ENCODE measurements at places on chromosomes 11 and 22.

DNA sequence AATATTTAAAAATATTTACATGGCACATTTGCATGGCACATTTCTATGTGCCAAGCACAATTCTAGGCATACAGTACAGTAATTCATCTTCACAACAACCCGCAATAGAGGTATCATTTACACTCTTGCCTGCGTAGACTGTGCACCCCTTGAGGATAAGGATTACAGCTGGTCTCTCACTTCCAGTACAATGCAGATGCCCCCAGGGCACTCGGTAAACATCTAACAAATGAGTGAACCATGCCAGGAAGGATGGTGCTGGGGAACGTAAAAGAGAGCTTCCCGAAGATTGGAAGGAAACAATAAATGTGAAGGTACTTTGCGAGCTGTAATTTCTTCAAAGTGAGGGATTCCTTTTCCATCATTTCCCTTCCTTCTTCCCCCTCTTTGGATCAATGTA is 1.3 kb downstream of the PRPF19 start:
- H3K27ac ChIP-seq = peak overlapping the region; percentile 70
- peaks cover 23% of the 10 kb centered on the region for H3K27me3 ChIP-seq
- no peak for DNase-seq
- peaks cover 24% of the 10 kb centered on the region for H3K4me1 ChIP-seq
- peaks cover 3% of the 10 kb centered on the region for H3K36me3 ChIP-seq

GRCh38 chr11:122807731-122808477 is 30.4 kb upstream of the CRTAM start:
- peaks cover 40% of the 10 kb centered on the region for H3K4me1 ChIP-seq
- DNase-seq = no peak
- no peak overlapping the region for H3K4me3 ChIP-seq
- H3K27me3 ChIP-seq = no peaks in the 10 kb centered on the region
- H3K36me3 ChIP-seq = peaks cover 3% of the 10 kb centered on the region
- peak overlapping the region; percentile 76 for H3K27ac ChIP-seq

DNA sequence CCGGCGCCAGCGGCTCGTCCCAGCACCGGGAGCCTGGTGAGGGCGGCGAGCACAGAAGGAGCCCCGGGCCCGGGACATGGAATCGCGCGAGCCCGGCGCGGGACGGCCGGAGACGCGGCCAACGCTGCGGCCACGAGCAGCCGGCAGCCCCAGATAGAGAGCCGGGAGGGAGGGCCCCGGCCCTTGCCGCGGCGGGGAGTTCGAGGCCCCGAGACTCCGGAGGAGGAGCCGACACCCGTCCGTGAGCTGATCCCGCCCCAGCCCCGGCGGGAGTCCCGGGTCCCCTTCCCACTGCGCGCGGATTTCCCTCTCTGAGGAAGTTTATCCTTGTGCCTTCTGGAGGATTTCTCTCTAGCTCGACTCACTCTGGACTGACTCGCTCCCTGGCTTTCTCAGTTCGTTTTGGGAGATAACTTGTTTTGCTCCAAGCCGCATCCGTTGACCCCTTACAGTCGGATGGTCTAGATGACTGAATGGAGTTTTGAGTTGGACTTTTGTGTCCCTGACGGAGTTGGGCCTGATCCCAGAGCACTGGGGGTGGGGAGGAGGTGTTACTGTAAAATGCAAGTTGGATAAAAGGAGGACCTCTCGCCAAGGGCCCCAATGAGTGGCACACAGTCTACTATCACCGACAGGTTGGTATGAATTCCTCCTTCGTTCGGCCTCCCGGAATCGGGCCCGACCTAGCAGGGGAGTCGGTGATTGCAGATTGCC is 585 bp downstream of the ARHGEF12 start:
- H3K36me3 ChIP-seq = no peaks in the 10 kb centered on the region
- H3K4me1 ChIP-seq = peaks cover 43% of the 10 kb centered on the region
- peak overlapping the region; percentile 98 for H3K27ac ChIP-seq
- no peaks in the 10 kb centered on the region for H3K27me3 ChIP-seq
- no peak for DNase-seq

DNA sequence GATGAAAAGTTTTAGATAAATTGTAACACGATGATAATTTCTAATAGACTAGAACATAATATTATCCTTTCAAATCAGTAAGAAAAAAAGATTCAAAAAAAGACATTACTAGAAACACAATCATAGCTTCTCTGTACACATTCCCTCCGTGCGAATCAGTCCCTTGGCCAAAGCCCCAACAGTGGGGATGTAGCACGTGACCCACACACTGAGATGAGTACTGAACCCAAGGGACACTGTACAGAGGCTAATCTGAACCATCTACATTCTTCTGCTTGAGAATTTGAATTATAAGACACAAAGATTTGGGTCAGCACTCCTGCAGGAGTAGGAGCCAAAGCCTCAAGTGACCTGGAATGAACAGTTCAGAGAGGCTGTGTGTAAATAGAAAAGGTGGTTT is 353.7 kb downstream of the INSC start:
- H3K36me3 ChIP-seq = no peaks in the 10 kb centered on the region
- no peak overlapping the region for H3K4me3 ChIP-seq
- peaks cover 6% of the 10 kb centered on the region for H3K4me1 ChIP-seq

GRCh38 chr11:14021738-14022137 is 59.2 kb downstream of the SPON1 start:
- no peak overlapping the region for H3K4me3 ChIP-seq
- H3K27me3 ChIP-seq = peaks cover 9% of the 10 kb centered on the region
- no peak overlapping the region for H3K27ac ChIP-seq

GRCh38 chr11:38219636-38220035 is 1621.6 kb upstream of the RAG2 start:
- no peaks in the 10 kb centered on the region for H3K27me3 ChIP-seq
- H3K27ac ChIP-seq = no peak overlapping the region
- no peaks in the 10 kb centered on the region for H3K4me1 ChIP-seq

DNA sequence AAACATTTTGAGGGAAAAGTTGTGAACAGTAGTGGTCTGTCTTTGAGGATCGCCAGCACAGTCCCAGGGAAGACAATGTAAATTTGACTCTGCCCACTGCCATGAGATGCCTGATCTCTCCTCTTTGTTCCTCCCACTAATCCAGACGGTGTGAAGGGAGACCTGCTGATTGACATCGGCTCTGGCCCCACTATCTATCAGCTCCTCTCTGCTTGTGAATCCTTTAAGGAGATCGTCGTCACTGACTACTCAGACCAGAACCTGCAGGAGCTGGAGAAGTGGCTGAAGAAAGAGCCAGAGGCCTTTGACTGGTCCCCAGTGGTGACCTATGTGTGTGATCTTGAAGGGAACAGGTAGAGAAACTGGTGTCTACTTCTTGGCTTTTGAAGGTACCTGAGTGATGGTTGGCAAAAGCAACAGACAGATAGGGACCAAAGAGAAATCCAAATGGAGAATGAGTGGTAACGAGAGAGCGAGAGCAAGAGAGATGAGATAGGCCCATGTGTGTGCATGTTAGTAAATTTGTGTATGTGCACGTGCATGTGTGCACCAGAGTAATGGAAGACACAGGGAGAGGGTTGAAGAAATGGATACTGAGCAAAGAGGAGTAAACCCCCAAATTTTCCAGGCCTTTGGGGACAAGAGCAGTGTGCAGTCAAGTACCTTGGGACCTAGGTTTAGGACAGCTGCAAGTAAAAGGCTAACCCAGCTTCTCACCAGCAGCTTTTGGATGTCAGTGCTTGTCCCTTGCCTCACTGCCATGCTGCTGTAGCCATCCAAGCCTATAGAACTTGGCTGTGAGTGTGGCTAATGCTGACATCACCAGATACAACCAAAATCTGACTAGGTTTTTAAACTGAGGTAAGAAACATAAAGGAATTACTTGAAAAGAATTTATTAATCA is 1.9 kb downstream of the NNMT start:
- no peaks in the 10 kb centered on the region for H3K27me3 ChIP-seq
- H3K4me1 ChIP-seq = peaks cover 20% of the 10 kb centered on the region
- peaks cover 5% of the 10 kb centered on the region for H3K36me3 ChIP-seq
- H3K4me3 ChIP-seq = no peak overlapping the region

DNA sequence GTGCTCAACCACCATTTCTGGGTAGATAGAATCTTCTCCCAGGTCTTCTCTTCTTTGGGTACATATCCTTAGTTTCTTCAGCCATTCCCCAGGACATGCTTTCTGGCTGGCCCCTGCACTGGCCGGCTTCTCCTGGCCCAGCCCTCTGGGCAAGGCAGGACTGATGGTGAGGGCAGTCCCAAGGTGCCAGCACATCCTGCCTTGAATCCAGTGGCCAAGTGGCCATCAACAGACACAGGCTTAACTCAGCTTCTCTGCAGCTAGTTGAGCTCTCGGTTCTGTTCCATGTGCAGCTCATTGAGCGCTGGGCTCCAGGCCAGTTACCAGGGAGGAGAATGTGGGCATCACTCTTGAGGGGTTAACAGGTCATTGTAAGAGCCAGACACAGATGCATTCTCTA is 17.6 kb downstream of the SMIM38 start:
- H3K4me3 ChIP-seq = no peak overlapping the region
- no peaks in the 10 kb centered on the region for H3K27me3 ChIP-seq
- no peaks in the 10 kb centered on the region for H3K4me1 ChIP-seq
- H3K36me3 ChIP-seq = no peaks in the 10 kb centered on the region
- DNase-seq = no peak

DNA sequence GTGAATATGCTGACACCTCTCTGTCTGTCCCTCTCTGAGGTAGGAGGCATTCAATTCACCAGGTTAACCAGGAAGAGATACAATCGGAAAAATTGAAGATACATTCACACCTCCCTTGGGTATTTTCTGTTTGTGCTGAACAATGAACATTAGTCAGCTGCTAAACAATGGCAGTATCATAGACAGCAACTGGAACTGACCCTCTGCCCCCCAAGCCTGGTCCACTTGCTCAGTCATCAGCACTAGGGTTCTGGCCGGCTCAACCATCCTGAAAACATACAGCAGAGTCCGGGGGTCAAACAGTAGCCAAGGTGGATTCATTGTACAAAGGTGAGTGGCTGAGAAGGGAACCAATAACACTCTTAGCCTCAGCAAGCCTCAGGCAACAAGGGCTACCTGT is 4.0 kb downstream of the NECTIN1 start:
- no peak for DNase-seq
- H3K4me3 ChIP-seq = no peak overlapping the region
- no peak overlapping the region for H3K27ac ChIP-seq
- peaks cover 3% of the 10 kb centered on the region for H3K36me3 ChIP-seq

DNA sequence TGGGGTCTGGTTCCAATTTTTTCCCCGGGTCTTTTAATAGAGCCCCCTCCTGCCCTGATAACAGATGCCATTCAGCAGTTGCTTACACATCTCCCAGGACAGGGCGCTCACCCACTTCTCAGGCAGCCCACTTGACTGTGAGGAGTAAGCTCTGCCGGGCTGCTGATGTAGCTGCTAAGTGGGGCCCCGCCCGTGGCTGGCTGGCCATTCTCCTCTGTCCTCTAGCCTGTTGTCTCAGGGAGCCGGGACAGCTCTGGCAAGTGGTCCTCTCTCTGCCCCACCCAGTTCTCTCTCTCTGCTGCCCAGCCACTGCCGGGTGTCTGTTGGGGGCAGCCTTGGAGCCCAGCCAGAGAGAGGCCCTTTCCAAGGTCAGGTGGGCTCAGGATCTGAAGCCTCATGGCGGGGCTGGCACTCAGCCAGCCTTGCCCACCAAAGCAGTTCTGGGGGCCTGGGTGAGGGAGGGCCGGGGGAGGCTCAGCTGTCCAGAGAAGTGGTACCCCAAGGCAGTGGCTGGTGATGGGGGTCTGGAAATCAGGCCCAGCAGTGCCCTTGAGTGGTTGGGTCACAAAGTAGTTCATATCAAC is 8.9 kb downstream of the KCNJ4 start:
- H3K4me3 ChIP-seq = no peak overlapping the region
- no peaks in the 10 kb centered on the region for H3K36me3 ChIP-seq
- peaks cover 14% of the 10 kb centered on the region for H3K27me3 ChIP-seq
- DNase-seq = no peak
- peaks cover 13% of the 10 kb centered on the region for H3K4me1 ChIP-seq
- no peak overlapping the region for H3K27ac ChIP-seq

DNA sequence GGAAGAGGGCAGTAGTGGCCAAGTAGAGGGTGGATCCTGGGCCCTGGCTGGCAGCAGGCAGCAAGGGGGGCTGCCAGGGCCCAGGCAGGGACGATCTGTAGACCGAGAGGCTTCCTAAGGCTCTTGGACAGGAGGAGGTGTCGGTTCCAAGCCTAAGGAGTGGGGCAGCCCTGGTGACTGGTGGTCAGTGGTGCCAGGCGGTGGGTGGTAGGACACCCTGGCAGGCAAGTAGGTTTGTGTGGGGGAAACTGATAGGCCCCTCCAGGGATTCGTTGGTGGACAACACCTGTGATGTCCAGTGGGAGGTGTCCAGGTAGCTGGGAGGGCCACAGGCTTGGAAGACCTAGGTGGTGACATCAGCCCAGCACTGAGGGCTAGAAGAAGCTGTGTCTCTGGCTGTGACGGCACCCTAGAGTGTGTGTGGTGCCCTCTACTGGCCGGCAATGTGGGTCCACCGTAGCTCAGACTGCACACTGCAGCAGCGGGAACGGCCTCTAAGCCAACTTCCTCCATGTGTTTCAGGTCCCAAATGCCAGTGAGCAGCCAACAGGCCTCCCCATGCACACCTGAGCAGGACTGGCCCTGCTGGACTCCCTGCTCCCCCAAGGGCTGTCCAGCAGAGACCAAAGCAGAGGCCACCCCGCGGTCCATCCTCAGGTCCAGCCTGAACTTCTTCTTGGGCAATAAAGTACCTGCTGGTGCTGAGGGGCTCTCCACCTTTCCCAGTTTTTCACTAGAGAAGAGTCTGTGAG is 9.4 kb upstream of the SAMM50 start:
- no peak overlapping the region for H3K27ac ChIP-seq
- H3K36me3 ChIP-seq = peaks cover 23% of the 10 kb centered on the region

- peaks cover 2% of the 10 kb centered on the region for H3K36me3 ChIP-seq
- H3K4me3 ChIP-seq = no peak overlapping the region
- no peak overlapping the region for H3K27ac ChIP-seq
- peaks cover 15% of the 10 kb centered on the region for H3K4me1 ChIP-seq
- no peak for DNase-seq
- H3K27me3 ChIP-seq = peaks cover 3% of the 10 kb centered on the region
These were observed 2.4 kb upstream of the MFNG start for GRCh38 chr22:37488337-37489135.

- no peaks in the 10 kb centered on the region for H3K27me3 ChIP-seq
- DNase-seq = no peak
- no peaks in the 10 kb centered on the region for H3K36me3 ChIP-seq
- H3K27ac ChIP-seq = no peak overlapping the region
- no peak overlapping the region for H3K4me3 ChIP-seq
- peaks cover 25% of the 10 kb centered on the region for H3K4me1 ChIP-seq
These were observed 16.2 kb upstream of the ME3 start for GRCh38 chr11:86688398-86689179.

DNA sequence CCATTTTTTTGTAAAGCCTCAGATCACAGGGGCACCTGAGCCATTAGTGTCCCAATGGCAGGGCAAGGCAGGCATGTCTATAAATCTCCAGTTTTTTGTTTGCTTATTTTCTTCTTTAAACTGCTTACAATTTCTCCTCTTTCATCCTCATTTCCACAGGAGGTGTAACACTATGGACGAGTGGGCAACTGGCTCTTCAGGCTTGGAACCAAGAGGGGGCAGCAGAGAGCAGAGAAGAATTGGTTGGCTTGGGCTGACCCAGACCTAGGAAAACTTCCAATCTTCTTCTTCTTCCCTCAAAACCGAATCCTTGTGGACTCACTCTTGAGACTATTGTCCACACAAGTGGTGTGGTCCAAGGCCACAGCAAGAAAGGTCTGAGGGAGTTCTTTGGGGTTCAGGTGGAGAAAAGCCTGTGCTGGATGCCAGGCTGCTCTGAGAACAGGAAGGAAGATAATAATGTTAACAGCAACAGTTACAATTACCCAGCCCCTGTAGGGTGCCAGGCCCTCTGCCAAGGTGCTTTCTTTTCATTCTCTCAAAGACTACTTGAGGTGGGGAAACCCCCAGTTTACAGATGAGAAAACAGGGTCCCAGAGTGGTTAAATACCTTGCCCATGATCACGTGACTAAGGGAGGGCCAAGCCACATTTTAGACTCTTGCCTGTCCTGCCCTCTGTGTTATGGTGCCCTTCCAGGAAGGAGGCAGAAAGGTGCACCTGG is 70.7 kb upstream of the E2F8 start:
- no peak overlapping the region for H3K4me3 ChIP-seq
- H3K36me3 ChIP-seq = no peaks in the 10 kb centered on the region
- H3K27me3 ChIP-seq = peaks cover 5% of the 10 kb centered on the region
- no peak overlapping the region for H3K27ac ChIP-seq
- H3K4me1 ChIP-seq = peaks cover 7% of the 10 kb centered on the region
- DNase-seq = peak; percentile 29
